ENCODE measurements at places on chromosomes 13 and 19. TPM values are rescaled to one million over a fixed set of nuclear protein-coding genes. Genes with fewer than 3 reads are reported as not detected.
A peak's percentile ranks its signal among the peaks of the same experiment; 100 is the strongest.

- peak; percentile 95 for DNase-seq
These were observed 4.1 kb upstream of the EML2 start for GRCh38 chr19:45643024-45643926.

DNA sequence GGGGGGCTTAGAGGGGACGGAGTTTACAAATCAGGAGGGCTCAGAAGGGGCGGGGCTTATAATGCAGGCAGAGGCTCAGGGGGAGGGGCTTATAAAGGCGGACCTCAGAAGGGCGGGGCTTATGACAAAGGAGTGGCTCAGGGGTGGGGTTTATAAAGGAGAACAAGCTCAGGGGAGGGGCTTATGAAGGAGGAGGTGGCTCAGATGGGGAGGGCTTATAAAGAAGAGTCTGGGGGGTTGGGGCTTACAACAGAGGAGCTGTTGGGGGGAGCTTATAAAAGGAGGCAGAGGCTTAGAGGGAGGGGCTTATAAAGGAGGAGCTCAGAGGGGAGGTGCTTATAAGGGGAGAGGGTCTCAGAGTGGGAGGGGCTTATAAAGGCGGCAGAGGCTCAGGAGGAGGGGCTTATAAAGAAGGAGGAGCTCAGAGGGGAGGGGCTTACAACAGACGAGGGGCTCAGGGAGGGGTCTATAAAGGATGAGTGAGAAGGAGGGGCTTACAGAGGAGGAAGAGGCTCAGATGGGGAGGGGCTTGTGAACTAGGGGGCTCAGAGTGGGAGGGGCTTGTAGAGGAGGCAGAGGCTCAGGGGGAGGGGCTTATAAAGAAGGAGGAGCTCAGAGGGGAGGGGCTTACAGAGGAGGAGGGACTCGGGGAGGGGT lies 1.0 kb downstream of the SMIM24 start:
- DNase-seq, result peak; percentile 80

DNA sequence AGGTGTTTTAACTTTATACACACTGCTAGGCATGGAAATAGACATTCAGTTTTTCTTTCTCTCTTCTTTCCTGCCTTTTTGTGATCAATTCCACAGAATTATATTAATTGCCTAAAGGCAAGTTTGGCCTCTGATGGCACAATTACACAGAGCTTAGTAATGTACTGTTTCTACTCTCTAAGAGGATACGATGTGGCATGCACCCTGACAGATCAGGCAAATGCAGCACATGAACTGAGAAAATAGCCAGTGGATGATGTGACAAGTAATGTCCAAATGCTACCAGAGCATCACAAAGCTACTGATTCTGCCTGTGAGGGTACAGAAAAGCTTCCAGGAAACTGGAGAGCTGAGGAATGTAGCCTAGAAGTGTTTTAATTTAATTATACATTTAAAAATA lies 233.8 kb upstream of the PRR20A start:
- DNase-seq, result no peak

GRCh38 chr19:46766569-46767317 lies 20.5 kb upstream of the STRN4 start:
- peak; percentile 67 for DNase-seq

GRCh38 chr19:41868989-41869300 lies 8.1 kb upstream of the CD79A start:
- no peak for DNase-seq

DNA sequence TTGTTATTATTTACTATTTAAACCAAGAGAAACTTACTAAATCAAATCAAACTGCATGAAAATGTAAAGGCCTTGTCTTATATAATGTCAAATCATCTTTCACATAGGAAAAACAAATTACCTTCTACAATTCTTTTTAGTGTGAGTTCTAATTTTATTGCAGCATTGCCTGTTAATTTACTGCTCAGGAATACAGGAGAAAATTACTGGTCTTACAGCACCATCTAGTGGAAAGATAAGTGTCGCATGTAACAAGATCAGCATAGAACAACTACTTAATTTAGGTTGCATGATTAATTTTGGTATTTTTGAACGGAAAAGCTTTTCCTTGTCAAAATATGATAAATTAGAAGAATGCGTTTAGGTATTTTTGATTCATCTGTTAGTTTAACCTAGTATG lies 502.7 kb downstream of the UQCRFS1 start:
- DNase-seq, result peak; percentile 52

DNA sequence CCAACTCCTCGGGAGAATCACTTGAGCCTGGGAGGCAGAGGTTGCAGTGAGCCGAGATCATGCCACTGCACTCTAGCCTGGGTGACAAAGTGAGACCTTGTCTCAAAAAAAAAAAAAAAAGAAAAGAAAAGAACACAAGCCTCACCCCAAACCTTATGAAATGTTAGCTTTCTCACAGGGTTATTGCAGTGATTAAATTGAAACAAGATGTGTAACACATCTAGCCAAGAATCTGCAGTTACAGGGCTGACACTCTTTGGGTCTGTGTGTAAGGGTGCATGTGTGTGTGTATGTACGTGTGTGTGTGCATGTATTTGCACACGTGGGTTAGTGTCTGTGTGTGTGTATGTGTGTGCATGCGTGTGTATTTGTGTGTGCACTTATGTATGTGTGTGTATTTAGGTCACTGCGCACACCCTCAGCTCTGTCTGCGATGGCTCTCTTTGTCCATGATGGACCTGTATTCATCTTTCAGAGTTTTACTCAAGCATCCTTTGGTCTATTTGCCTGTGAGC lies 336.3 kb downstream of the UQCRFS1 start:
- no peak for DNase-seq

MYPOP gene
- total RNA-seq, result 10.7 TPM

DNA sequence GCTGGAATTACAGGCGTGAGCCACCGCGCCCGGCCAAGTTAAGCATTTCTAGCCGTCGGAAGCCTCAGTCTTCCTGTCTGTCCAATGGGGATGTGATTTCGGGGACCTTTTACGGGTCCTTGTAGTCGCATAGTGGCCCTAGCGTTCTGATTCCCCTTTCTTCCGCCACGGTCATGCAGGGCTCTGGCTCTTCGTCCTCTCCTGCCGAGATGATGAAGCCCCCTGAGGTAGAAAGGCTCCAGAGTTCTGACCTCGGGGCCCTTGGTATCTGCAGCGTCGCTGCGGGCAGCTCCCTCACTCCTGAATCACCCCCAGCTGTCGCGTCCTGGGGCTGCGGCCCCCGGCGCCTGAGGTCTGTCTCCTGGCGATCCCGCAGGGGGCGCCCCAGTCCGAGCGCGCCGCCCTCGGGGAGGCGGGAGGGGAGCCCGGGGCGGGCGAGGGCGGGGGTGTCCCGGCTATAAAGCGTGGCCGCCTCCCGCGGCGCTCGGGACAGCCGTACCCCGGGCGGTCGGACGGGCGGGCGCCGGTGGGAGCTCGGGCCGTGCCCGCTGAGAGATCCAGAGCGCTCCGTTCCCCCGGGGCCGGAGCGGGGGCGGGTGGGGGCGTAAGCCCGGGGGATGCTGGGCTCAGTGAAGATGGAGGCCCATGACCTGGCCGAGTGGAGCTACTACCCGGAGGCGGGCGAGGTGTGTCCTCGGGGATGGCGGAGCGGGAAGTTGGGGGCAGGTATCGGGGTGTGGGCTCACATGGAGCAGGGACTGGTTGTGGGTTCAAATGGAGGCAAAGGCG lies at the start of gene FOXA3:
TSS of gene FOXA3 (plus strand) at position 487 of the 789 bp plus-strand sequence. CDS start at position 618, 131 bp downstream.
- DNase-seq, result peak; percentile 70

GRCh38 chr19:9039728-9040127 lies 29.5 kb upstream of the MUC16 start:
- DNase-seq, result no peak

MAST1 gene
- total RNA-seq, result 1.2 TPM

GRCh38 chr19:19514215-19514657 lies 1.1 kb downstream of the TSSK6 start:
- DNase-seq, result no peak

- no peak for DNase-seq
These were observed at the start of gene WDR62 for GRCh38 chr19:36054733-36055686. Gene WDR62 (plus strand): TSS chr19:36054897. CDS start chr19:36054972, 75 bp downstream.

DNA sequence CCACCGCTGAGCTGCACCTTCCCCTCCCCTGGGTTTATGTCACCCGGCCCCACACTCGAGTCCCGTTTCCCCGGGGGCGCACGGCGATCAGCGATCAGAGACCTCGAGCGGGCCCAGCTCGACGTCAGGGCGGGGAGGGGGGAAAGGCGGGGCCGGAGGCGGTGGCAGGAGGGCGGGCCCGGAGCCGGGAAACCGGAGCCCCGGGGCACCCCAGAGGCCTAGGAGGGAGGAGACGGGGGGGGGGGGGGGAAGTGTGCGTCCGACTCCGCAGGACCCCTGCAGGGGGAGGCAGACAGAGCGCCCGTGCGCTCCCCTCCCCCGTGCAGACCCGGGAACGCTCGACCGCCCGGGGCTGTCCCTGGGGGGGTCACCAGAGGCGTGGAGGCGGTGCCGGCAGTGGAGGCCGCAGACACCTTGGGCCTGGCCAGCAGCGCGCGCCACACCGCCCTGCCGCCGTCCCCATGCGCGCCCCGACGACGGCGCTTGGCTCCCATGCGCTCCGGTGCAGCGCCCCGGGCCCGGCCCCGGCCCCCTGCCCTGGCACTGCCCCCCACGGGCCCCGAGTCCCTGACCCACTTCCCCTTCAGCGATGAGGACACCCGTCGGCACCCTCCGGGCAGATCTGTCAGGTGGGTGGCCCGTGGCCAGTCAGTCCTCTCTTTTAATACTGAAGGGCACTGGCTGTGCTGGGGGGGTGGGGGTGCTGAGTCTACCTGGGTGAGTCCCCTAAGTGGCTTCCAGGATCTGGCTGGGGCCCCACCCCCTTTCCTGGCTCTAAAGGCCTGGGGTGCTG lies 11.8 kb downstream of the PDE4A start:
- peak; percentile 88 for DNase-seq

DNA sequence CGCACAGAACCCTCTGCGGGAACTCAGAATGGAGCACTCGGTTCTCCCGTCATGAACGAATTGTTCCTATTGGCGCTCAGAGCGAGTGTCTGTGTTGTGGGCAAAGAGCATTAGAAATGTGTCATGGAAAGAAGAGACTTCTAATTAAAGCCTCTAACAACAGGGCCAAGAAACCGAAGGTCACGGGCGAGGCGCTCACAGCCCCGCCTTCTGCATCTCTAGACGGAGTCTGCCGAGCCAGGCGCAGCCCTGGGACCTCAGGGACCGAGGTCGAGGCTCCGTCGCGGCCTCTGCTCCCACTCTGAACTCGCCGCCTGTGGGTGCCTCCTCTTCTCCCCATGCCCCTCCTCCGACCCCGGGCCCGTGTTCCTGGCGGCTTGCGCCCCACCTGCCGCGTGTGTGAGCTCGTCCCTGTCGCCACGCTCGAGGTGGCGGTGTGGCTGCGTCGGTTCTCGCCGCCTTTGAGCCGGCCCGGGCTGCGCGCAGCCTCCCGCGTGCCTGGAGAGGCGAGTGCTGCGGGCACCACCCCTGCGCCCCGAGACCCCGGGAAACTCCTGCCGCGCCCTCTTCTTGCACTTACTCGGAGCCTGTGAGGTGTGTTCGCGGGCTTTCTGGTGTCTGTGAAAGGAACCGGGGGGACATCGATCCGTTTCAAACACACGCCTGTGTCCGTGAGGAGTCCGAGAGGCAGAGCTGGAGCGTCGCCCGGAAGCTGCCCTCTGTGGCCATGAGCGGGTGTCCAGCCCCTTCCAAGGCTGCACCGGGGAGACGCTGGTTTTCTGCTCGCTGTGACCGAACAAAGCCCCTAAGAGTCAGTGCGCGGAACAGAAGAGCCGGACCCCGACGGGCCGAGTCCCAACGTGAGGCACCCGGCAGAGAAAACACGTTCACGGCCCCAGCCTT lies 45.4 kb upstream of the SPACA7 start:
- DNase-seq, result no peak

DNA sequence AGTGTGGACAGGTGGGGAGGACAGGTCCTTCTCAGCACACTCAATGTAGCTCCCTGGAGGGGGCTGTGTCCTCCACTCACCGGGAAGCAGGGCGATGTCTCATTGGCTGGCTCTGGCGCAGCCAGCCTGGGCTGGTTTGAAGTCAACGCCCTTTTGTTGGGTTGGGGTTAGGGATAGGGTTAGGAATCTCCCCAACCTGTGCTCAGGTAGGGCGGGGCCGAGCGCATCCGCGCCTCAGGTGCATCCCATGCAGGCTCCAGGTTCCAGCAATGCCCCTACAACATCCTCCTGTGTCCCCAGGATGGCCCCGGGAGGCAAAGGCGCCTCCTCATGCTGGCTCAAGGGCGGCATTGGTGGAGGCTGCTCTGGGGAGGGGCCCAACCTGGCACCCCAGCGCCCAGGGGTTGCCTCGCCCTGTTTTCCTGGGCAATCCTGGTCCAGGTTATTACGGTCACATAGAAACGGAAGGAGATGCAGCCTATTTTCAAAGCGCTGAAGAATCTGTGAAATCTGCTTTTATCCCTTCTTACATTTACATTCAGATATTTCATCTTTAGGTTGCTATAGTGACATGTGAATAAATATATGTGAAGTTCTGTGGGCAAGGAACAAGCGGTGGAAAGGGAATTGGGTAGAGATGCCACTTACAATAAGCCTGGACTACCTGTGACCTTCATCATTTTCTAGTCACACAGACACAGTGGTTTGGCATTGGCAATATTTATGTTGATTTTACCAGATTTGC lies 74.3 kb downstream of the TM9SF2 start:
- no peak for DNase-seq

FCGBP gene
- total RNA-seq, result 22.9 TPM

DNA sequence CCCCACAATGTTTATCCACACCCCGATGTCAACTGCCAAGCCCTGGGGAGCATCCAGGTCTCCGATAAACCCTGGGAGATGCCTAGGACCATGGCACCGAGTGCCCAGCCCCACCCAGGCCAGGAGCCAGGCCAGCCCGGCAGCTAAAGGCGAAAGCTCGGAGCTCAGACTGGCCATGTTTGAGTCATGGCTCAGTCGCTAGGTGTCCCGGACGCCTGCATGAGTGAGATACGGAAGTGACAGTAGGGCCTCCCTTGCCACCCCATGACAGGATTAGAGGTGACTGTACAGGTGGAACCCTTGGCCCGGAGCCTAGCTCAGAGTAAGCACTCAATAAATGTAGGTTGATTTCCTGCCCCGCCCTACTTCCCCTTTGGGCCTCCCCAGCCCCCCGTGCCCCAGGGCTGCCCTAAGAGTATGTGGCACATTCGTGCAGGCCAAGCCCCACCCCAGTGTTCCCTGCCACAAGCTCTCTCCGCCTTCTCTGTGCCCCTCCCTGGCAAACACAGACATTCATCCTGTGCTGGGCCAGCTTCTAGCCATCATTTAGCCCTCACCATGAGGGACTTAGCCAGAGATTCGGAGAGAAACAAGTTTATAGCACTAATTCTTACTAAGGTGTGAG lies 5.8 kb upstream of the TPM4 start:
- peak; percentile 95 for DNase-seq

DNA sequence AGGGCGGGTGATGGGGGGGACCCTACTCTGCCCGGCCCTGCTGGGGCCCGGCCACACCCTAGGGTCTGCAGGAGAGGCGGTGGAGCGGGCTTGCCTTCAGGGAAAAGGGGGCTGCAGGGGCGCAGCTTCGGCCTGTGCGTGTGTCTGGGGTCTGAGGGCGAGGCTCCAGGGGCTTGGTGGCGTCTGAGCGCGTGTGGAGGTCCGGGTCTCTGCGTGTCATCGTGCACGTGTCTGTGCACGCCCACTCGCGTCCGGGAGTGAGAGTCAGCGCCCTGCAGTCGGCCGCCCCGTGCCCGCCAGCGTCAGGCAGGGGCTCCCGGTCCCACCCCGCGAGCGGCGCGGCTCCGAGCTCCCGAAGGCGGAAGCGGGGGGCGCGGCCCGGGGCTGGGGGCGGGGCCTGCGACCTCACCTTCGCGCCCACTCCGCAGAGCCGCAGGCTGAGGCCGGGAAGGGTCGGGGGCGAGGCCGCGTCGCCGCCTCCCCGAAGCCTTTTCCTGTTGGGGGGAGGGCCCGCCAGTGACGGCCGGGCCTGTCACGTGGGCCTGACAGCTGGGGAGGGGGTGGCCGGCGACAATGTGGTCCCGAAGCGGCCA lies at the start of gene ARHGAP45:
TSS of gene ARHGAP45 (plus strand) at position 420 of the 593 bp plus-strand sequence. CDS start 239 bp downstream, outside the sequence.
- peak; percentile 85 for DNase-seq

Measured in B cell (primary cell).